Neural crest cell (in vitro differentiated cells): ENCODE measurements at places on chromosomes 12 and 14.
A peak's percentile ranks its signal among the peaks of the same experiment; 100 is the strongest.

- DNase-seq, result no peak
Observed at GRCh38 chr12:110599334-110599733, 14.6 kb upstream of the TCTN1 start.

- DNase-seq, result peak; percentile 60
Observed at GRCh38 chr12:48351022-48351708, 446 bp upstream of the ZNF641 start.

GRCh38 chr12:52543985-52544883 lies 8.7 kb downstream of the KRT71 start:
- no peak for DNase-seq

GRCh38 chr12:94749455-94749854 lies 99.1 kb upstream of the TMCC3 start:
- no peak for DNase-seq

DNA sequence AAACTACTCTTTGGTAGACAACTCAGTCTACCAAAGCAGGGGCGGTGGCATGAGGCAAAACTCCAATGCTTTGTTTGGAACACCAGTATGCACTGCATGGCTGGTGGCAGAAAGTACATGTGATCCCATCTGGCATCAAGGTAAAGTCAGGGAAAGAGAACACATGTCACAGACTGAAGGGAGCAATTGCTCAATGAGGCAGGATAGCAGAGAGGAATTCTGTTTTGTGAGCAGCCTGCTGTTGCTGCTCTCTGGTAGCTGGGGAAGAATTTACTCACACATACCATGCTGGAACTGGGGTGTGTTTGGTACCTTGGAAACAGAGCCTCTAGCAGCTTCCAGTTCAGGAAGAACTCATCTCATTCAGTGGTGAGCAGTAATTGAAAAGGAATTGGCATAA lies 84.8 kb downstream of the HELB start:
- no peak for DNase-seq

- no peak for DNase-seq
Observed at GRCh38 chr12:12194206-12194605, 72.6 kb downstream of the LRP6 start.

- no peak for DNase-seq
Observed at GRCh38 chr12:117829108-117829507, 139.7 kb downstream of the KSR2 start.

GRCh38 chr14:64266239-64266638 lies 27.9 kb downstream of the ESR2 start:
- DNase-seq, result no peak

GRCh38 chr14:77014004-77014604 lies 14.4 kb downstream of the IRF2BPL start:
- DNase-seq, result no peak

- no peak for DNase-seq
Observed at GRCh38 chr14:91299121-91300115, 54.9 kb upstream of the GPR68 start.

GRCh38 chr14:56273155-56273554 lies 154.9 kb downstream of the PELI2 start:
- no peak for DNase-seq

- no peak for DNase-seq
Observed at GRCh38 chr12:52614381-52615207, 3.8 kb downstream of the KRT73 start.

GRCh38 chr12:19550626-19551025 lies 111.3 kb downstream of the AEBP2 start:
- DNase-seq, result no peak

DNA sequence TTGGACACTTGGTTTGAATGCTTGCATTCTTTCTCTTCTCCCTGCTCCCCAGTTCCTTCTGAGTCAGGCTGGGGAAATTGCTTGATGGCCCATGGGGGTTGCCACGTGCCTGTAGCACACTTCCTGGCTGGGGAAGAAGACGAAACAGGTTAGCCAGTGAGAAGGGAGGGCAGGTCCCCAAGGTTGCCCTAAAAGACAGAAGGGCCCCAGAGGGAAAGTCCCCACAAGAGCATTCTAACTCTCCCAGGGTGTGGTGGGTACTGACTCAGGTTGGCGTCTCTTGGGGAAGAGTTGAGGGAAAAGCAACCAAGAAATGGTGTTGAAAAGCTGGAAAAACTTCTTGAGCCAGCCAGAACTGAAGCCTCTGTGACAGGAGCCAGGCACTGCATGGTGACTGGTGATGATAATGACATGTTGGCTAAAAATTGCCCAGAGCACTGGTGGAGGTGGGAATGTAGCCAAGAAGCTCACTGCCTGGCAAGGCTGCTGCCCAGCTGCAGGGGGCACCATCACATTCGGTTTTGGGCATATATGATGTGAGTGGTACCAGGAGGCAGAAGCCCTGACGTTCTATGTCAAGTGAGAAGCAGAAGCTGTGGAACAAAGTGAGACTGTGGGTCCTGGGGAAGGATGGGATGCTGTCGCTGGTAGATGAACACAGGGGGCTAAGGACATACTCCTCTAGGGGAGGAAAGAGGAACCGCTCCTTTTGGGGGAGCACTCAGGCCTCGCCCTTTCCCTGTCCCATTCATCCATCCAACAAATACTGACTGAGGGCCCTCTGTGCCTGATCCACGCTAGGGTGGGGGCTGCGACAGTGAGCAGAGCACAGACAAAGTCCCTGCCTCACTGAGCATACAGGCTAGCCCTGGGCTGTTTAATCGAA lies 8.1 kb upstream of the RABGGTA start:
- DNase-seq, result no peak

GRCh38 chr12:50603817-50604639 lies 99.2 kb downstream of the DIP2B start:
- DNase-seq, result no peak

- no peak for DNase-seq
Observed at GRCh38 chr12:121059031-121059898, 20.2 kb upstream of the OASL start.

DNA sequence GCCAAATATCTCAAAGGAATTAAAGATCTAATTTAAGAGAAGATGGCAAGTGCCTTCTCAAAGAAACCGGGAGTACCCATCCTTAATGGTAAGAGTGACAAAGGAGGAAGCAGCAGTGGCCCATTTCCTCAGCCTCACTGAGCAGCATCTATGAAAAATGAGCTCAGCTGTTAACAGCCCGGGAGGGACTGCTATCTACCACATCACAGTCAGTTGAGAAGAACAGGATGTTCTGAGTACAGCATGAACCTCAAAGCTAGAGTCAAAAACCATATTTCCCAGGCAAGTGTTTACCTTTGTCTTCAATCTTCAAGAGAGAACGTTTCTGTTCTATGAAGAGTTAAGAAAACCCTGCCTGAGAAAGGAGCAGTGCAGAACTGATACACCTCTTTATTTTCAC lies 115.0 kb downstream of the BTG1 start:
- DNase-seq, result no peak

DNA sequence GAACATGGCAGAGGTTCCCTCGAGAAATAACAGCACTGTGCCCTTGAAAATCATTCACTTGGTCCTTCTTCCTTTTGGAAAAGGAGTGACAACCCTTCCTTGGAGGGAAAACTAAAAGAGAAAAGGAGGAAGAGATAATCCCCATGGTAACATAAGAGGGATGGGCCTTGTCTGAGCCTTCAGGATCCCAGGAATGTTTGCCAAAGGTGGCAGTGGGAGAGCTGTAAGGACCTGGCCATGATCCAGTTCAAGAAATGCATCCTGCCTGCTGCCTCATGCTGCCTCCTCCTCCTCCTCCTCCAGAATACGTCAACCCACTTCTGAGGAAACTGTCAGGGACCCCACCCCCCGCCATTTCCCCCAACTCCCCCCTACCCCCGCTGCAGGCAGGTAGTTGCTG lies 118.8 kb downstream of the KCNK10 start:
- DNase-seq, result no peak

DNA sequence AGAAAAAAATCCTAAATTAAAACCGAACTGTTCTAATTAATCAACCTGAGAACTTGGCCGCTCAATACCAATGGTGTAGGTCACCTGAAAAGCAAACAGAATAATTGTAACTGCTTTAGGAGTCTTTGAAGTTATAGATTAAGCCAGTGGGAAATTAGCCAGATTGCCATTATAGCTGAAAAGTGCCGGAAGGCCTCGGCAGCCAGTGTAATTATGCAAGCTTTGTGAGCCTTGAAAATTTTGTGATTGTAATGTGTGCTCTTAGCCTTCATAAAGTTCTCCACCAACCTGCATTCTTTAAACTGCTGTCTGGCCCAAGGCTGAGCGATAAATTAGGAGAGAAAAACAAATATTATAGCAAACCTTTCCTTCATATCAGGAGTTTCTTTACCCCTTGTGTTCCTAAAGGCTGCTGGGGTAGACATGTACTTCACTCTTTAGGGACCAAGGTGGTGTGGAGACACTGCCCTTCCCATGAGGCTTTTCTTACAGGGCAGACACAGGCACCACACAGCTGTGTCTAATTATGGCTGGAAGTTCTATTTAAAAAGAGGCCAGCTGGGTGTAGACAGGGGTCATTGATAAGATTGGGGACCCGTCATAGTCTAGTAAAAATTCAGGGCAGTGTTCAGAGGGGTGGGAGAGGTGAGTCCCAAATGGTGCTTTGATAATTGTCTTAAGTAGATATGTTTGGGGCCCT lies 991.2 kb downstream of the FLRT2 start:
- no peak for DNase-seq

GRCh38 chr12:123914726-123915333 lies 57.8 kb downstream of the CCDC92 start:
- no peak for DNase-seq

GRCh38 chr14:72545411-72546311 lies 348.2 kb downstream of the DPF3 start:
- no peak for DNase-seq

GRCh38 chr14:100804558-100805309 lies 21.2 kb upstream of the MEG3 start:
- DNase-seq, result no peak

GRCh38 chr12:96136161-96136560 lies 58.0 kb upstream of the ELK3 start:
- no peak for DNase-seq

DNA sequence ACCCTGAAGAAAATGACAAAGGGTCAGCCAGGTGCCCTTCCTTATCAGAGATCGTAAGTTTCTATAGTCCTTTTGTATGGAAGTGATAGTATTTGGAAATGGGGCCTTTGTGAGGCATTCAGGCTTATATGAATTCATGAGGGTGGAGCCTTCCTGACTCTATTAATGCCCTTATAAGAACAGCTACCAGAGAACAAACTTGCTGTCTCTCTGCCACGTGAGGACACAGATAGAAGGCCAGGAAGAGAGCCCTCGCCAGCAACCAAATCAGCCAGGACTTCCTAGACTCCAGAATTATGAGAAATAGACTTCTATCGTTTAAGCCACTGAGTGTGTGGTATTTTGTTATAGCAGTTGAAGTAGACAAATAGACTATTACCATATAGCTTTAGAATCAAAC lies 36.7 kb downstream of the TRMT5 start:
- DNase-seq, result no peak

GRCh38 chr12:34051486-34051885 lies 29.2 kb downstream of the ALG10 start:
- DNase-seq, result no peak

DNA sequence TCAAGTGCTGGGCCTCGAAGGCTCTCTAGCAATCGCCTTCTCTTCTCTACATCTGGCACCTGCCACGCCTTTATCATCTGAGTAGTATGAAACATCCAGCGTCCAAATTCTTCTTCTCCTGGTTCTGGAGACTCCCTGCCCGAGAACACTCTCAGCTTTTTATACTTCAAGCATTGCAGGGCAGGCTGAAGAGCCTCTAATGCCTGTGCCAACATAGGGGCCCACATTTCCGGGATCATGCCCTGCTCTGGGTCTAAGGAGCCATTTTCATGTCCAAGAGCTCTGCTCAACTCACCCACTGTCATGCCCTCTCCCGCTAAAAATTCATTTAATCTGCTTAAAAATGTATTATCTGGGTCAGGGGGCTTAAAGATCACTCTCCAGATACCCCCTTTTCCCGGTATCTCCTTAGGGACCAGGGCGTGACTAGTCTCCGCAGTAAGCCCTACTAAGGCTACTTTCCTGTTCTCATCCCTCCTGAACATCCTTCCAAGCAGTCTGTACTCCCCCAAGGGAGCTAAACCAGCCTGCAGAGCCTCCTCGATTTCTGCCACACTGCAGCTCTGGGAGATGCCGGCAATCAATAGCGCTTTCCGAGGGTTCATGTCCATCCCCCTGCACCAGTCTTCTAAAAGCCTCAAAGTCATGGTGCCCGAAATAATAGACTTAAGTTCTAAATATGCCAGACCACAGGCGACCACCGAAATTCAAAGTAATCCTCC lies 940 bp downstream of the MOAP1 start:
- DNase-seq, result no peak

GRCh38 chr14:21385188-21385904 lies 1.5 kb upstream of the SUPT16H start:
- no peak for DNase-seq
